ENCODE measurements at places on chromosomes 6 and 20.
A peak's percentile ranks its signal among the peaks of the same experiment; 100 is the strongest.

GRCh38 chr6:76671751-76672150 is 599.3 kb upstream of the IMPG1 start:
- no peak for DNase-seq

DNA sequence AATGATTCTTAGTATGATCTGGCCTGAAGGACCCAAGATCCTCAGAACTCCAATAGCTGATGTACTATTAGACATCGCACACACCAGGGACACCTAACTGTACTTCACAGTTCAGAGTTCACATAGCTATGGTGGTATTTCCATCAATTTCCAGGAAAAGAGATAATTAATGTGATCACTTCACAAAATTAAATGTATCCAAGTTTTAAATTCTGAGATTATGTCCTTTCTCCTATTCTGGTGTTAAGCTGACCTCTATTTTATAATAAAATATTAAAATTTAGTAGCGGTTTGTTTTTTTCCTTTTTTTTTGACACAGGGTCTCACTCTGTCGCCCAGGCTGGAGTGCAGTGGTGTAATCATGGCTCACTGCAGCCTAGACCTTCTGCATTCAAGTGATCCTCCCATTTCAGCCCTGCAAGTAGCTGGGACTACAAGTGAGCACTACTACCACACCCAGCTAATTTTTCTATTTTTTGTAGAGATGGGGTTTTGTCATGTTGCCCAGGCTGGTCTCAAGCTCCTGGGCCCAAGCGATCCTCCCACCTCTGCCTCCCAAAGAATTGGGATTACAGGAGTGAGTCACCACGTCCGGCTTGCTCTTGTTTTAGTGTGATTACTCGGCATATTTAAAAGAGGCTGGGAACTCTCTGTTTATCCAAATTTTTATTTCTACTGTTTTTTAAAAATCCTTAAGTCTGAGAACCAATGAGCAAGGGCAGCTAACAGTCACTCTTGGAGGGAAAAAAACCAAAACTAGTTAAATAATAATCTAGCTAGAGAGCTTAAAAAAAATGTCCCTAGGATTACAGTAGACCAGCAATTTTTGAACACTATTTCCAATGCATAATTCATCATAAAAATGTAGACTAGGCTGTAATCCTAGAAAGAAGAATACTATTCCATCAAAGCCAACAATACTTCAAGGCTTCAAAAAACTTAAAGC is 16.0 kb downstream of the KIF13A start:
- DNase-seq, result no peak

- DNase-seq, result no peak
Measured at GRCh38 chr6:139277587-139277986, 14.2 kb downstream of the TXLNB start.

GRCh38 chr6:91437315-91437729 is 850.5 kb upstream of the MAP3K7 start:
- DNase-seq, result no peak

GRCh38 chr20:32017711-32018251 is 7.5 kb downstream of the CCM2L start:
- DNase-seq, result peak; percentile 63

GRCh38 chr6:31794866-31795615 is 511 bp downstream of the VARS1 start:
- no peak for DNase-seq

DNA sequence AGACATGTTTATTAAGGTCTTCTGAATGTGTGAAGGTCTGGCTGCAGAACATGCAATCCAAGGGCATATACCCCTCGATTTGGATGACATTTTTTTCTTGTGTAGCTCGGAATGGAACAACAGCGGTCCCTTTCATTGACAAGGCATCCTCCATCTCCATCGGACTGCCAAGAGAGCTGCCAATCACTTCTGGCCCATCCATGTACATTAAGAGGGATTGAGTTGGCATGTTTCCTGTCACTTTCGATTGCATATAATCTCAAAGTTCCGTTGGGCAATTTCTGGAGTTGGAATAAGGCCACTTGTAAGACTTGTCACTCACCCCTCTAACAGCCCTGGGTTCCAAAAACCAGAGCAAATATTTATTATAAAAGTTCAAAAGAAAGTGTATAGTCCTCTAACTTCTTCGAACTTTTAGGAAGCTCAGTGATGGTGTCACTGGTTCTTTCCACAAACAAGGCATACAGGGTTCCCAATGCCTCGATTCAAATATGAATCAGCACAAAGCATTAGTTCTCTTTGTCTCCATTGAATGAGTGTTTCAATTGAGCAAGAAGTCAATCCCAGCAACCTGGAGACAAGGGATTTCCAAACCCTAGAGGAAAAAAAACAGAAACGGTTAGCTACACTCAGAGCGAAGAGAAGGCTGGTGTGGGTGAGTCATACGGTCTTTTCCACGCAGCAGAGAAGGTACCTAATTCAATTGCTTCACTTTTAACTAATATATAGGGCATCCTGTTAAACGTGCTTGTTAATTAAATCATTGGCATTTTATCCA is 10.9 kb downstream of the ZNF217 start:
- DNase-seq, result no peak

GRCh38 chr6:13694562-13694961 is 17.1 kb downstream of the RANBP9 start:
- DNase-seq, result no peak

- DNase-seq, result no peak
Measured at GRCh38 chr6:81747327-81747726, 5.2 kb downstream of the TENT5A start.

DNA sequence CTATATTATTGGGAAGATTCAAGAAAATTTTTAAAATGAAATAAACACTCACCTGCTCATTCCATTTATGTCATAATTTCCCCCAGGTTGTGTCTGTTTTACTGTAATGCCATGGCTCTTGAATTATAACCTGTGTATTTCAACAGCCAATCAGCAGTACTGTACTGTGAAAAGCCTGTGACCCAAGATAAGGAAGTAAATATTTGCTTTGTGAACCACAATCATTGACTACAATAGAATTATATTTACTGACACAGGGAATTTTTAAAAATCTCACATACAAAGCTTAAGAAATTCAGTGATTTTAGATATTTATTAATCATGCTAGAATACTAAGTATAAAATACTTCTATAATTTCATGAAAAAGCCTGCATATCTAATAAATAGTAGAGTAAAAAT is 6.0 kb downstream of the RGS17 start:
- no peak for DNase-seq

GRCh38 chr6:82870582-82871172 is 195.0 kb downstream of the UBE3D start:
- DNase-seq, result peak; percentile 94

DNA sequence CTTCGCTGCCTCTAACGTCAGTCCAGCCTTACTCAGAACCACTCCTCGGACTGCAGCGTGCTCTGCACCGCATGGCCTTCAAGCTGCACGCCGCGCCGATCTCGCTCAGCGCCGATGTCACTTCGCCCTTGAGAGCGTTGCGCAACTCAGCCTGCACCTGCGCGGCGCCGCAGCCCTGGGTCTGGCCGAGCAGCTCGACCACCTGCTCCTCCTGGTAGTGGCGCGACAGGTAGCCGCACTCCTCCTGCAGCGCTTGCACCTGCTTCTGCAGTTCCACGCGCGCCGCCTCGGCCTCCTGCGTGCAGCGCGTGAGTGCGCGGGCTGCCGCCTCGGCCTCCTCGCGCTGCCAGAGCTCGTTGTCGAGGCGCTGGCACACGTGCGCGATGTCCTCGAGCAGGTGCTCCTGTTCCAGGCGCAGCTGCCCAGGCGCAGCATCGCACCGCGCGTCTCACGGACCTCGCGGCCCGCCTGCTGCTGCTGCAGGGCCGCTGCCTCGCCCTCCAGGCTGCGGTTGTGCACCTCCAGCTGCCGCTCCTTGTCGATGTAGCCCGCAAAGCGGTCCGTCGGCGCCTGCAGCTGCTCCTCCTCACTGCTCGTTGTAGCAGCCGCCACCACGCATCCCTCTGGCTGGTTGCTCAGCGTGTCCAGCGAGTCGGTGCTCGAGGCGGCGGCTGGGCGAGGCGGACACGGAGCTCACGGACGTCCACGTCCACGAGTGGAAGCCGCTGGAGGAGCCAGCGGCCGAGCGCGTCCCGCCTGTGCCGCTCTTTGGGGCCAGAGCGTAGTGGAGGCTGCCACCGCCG is 380.6 kb upstream of the CHD6 start:
- no peak for DNase-seq

DNA sequence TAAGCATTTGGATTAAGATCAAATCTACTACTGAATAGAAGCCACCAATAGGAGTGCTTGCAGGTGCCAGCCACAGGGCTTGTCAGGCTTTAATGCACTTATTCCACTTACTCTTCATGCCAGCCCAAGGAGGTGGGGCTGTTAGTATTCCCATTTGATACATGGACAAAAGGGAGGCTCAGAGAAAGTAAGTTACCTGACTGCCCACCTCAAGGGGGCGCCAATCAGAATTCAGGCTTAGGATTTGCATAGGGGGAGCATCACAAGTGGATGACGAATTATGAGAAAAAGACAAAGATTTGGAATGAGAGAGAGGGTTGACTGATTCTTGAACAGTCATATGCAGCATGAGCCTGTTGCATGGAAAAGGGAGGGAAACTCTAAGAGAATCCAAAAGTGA is 188.4 kb upstream of the TSHZ2 start:
- no peak for DNase-seq

- DNase-seq, result no peak
Measured at GRCh38 chr20:51553897-51554486, 11.5 kb upstream of the NFATC2 start.

DNA sequence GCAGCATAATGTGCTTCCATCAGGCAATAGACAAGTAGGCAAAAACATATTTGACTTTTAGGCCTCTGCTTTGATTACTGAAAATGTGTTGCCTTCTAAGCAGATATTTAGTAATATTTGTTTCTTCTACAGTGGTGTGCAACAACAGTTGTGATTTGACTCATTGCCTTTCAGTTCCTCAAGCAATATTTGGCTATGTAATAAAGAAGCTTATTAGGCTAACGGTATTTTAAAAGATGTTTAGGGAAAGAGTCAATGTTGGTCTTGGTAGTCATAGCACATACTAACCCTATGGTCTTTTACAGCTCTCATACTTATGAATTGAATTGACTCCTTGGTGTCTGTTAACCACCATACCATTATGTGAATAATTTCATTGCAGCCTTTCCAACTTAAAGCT is 124.1 kb downstream of the GRIK2 start:
- DNase-seq, result no peak

DNA sequence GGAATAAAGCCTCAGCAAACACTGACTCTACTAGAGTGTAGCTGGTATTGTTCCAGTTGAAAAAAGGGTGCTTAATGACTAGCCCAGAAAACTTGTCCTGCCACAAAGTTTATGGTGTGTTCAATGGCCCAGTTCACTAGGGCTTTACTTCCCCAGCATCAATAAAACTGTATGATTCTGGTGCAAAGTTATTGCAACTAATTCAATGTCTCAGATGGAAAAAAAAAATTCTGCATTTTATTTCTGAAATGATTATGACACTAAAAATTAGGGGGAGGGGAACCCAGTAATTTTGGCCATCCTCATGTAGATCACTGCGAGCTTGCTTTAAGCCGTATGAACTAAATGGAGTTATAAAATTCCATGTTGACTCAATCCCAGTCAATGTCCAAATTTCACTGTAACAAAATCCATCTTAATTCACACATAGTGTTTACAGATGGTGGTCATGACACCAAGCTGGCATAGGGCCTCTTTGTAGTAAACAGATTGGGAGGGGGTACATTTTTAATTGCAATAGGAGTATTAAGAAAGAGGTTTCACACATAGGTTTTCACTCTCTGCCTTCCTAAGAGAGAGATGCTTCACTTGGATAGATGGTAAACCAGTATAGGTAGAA is 41.2 kb downstream of the PTPRK start:
- no peak for DNase-seq

- peak; percentile 74 for DNase-seq
Measured at GRCh38 chr6:71393981-71394432, 105.4 kb downstream of the OGFRL1 start.

GRCh38 chr6:33410711-33411631 is at the start of gene PHF1:
TSS of gene PHF1 (plus strand) at chr6:33411014. CDS start at chr6:33412264, 1,250 bp downstream.
- no peak for DNase-seq

- DNase-seq, result no peak
Measured at GRCh38 chr6:83958241-83958685, 75.3 kb upstream of the MRAP2 start.

DNA sequence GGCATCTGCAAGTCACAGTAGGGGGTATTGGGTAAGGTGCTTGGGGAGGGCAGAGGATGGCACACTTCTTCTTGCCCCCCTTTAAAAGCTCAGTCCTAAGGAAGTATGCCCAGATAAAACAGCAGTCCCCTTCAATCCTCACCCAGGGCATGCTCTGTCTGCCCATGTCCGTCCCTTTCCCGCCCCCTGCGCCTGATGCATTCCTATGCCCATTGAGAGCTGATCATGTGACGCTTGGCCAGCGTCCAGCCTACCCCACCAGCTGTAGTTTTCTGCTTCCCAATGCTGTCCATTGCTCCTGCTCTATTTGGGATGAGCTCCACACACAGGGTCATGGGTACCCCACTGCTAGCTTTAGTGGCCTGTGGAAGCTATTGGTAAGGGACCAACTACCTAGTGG is 8.3 kb downstream of the SIGLEC1 start:
- no peak for DNase-seq

- no peak for DNase-seq
Measured at GRCh38 chr6:75183099-75183541, 22.7 kb downstream of the COL12A1 start.

Data from LNCaP clone FGC (cell line).